AG08395 (cell line): ENCODE measurements at places on chromosomes 16 and 17.
A peak's percentile ranks its signal among the peaks of the same experiment; 100 is the strongest.

DNA sequence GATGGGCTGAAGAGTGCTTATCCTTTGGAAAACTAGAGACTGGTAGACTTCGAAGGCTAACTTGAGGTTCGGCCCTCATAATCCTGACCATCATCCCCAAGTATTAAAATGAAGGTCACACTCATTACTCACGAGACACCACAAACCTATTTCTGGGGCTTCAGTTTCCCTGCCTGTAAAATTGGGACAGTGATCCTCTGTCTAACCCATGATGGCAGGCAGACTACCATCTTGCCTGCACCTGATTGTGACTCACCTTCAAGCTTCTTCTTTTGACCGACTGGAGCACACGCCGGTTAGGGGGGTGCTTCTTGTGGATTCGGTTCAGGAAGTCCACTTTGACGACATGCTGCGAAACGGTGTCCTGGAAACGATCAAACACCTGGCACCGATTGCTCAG is 14.2 kb upstream of the DHRS13 start:
- DNase-seq, result no peak

GRCh38 chr16:83579027-83579426 is 228.8 kb upstream of the HSBP1 start:
- DNase-seq, result no peak

DNA sequence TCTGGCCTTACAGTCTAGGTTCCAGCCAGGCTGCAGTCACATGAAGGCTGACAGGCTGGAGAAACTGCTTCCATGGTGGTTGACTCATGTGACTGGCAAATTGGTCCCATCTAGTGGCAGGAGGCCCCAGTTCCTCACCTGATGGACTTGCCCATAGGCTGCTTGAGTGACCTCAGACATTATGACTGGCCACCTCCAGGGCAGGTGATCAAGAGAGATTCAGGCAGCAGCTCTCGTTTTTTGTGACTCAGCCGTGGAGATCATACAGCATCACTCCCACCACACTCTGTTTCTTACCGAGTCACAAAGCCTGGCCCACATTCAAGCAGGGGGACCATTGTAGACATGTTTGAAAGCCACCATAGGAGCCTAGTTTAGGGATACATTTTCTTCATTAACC is 34.5 kb downstream of the SIAH1 start:
- no peak for DNase-seq

DNA sequence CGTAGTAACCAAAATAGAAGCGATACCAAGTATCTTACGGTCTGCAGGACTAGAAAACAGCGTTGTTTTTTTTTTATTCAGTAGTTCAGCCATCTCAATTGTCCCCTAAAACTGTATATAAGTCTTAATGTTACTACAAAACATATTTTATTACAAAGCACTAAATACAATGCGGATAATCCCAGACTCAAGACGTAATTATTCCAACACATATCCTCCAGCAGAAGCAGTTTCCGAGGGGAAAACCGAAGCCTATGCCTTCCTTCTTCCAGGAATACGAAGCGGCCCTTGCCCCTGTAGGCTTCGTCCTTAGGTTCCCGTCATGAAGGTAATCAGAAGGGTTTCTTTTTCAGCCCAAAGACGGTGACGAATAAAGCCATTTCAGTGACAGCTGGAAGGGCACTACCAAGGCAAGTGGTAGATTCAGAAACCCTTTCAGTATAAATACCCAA is 2.3 kb downstream of the TMEM107 start:
- DNase-seq, result no peak

DNA sequence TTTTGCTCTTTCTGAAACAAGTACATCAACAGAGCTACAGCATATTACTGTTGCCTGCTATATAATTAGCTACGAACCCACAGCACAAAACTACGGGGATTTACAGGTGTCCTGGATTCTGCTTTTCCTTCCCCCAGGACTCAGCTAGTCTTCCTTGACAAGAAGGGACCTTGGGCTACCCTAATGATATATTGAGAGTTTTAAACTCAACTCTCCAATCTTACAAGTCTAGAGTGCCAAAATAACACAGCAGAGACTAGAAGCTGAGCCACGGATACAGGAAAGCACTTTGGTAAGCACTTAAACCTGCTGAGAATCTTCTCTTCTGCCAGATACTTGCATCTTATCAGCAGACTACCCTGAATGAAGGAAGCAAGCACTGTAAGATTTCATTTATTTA is 161.4 kb upstream of the C17orf78 start:
- no peak for DNase-seq

DNA sequence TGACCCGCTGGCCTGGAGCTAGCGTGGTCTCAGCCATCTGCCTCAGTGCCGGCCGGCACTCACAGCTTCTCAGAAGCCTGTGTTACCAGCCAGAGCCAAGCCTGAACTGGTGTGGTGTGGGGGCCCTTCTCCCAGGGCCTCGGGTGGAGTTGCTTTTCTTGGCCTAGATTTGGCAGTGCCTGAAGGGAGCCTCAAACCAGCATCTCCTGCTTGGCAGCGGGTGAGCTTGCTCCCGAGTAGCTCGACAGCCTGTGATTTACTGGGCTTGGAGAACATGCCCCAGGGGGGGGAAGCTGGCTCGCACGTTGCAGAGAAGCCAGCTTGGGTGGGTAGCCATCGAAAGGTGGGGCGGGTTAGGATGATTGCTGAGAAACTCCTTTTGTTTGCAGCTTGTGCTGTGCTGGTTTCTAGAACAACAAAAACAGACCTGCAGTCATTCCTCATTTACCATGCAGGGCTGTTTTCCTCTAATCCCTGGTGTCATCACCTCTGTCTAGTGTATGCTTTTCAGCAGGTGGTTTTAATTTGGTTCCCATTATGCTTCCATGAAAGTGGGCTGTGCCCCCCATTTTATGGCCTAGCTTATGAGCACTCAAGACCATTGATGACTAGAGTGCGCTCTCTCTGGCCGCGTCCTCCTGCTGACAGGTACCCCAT is 42.2 kb downstream of the TBCD start:
- DNase-seq, result no peak

DNA sequence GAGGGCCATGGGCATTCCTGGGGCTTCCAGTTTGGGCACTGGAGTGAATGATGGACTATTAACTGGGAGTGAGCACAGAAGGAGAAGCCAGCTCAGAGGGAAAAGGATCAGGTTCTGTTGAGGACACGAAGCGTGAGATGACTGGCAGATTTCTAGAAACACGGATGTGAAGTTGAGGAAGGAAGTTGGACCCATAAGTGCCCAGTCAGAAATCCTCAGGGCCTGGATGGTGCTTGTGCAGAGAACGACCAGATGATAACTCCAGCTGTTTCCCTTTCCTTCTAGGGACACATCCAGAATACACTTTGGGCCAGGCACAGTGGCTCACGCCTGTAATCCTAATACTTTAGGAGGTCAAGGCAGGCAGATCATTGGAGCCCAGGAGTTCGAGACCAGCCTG is 23.3 kb upstream of the ANKRD40CL start:
- DNase-seq, result no peak

DNA sequence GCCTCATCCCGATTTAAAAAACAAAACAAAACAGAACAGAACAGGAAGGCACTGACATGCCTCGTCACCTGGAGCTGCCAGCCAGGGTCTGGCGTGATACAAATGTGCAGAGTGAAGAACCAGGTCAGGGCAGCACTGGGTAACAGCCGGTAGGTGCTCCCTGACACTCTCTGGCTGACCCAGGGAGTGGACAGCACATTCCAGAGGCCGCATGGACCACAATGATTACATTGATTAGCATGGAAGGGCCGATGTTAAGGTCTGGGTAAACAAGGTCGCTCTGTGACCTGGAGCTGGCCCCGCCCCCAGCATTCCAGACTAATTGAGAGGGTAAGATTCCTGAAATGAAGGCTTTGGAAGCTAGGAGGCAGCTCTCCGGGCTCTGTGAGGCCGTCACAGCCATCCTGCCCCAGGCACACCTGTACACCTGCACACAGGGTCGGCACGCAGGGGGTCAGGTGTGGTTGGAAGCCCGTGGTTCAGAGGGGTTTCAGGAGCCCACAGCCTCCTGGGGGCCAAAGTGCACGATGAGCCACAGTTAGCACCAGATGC is 21.4 kb downstream of the PIEZO1 start:
- no peak for DNase-seq

- DNase-seq, result no peak
These were observed 117.0 kb downstream of the SLC39A11 start for GRCh38 chr17:72975509-72975908.

DNA sequence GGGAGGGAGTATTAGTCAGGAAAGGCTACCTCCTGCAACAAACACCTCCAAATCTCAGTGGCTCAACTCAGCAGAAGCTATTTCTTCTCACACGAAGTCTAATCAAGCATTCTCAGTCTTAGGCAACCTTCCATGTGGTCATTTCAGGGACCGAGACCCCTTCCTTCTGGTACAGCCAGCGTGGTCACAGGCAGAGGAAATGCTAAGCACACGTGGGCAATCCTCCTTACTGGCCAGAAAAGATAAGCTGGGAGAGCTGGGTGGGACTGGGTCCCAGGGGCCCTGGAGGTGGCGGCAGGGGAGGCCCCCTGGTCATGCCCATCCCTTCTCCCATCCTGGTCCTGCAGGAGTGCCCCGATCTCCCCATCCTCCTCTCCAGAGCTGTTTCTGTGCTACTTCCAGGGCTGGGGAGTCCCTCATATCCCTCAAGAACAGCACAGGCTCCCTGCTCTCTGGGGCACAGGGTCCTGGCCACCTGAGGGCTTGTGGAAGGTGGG is 5.7 kb upstream of the CX3CL1 start:
- DNase-seq, result no peak

DNA sequence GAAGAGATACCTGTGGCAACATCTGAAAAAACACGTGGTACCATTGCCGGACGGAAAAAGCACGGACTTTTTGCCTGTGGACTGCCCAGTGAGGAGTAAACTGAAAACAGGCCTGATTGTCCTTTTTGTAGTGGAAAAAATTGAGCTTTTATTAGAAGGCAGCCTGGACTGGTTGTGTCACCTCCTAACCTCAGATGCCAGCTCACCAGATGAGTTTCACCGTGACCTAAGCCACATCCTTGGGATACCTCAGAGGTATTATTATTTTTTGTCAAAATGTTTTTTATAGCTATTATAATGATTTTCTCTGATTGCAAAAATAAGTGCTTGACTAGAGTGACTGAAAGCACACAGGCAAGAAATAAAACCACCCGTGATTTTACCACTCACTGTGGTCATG is 34.9 kb downstream of the RNF213 start:
- DNase-seq, result no peak

GRCh38 chr17:42698736-42699414 is 16.5 kb downstream of the CNTNAP1 start:
- DNase-seq, result peak; percentile 95

- DNase-seq, result no peak
These were observed 21.3 kb downstream of the CA4 start for GRCh38 chr17:60170835-60171752.

DNA sequence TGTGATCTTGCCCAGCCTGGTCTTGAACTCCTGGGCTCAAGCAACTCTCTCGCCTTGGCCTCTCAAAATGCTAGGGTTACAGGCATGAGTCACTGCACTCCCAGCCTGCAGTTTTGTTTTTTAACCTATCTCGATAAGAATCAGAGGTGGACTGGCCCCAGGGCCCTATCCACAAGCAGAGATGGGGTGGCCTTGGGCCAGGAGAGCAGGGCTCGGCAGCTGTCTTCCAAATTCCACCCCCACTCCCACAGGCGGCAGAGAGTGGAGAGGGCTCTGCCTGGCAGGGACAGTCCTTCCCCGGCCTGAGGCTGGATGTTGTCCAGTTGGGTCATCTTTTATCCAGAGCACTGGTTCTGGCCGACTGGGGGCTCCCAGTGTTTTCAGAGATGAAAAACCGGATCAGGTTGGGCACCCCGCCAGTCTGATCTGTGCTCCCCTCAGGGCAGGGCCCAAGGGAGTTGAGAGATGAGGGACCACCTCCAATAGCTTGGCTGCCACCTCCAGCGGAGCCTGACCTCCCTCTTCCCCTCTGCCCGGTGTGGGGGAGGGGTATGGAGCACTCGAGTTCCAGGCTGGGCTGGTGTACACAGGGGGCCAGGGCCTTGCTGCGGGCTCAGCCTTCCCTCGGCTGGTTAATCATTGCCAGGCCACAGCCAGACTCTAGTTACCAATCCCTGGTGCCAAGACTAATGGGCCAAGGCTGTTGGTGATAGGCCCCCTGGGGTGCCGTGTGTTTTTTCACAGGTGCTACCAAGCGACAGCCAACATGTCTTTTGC is 30.3 kb upstream of the MYO15B start:
- no peak for DNase-seq
